ENCODE measurements at places on chromosomes 4 and X.
A peak's percentile ranks its signal among the peaks of the same experiment; 100 is the strongest.

GRCh38 chr4:19776929-19777328 lies 474.8 kb upstream of the SLIT2 start:
- no peak for DNase-seq

DNA sequence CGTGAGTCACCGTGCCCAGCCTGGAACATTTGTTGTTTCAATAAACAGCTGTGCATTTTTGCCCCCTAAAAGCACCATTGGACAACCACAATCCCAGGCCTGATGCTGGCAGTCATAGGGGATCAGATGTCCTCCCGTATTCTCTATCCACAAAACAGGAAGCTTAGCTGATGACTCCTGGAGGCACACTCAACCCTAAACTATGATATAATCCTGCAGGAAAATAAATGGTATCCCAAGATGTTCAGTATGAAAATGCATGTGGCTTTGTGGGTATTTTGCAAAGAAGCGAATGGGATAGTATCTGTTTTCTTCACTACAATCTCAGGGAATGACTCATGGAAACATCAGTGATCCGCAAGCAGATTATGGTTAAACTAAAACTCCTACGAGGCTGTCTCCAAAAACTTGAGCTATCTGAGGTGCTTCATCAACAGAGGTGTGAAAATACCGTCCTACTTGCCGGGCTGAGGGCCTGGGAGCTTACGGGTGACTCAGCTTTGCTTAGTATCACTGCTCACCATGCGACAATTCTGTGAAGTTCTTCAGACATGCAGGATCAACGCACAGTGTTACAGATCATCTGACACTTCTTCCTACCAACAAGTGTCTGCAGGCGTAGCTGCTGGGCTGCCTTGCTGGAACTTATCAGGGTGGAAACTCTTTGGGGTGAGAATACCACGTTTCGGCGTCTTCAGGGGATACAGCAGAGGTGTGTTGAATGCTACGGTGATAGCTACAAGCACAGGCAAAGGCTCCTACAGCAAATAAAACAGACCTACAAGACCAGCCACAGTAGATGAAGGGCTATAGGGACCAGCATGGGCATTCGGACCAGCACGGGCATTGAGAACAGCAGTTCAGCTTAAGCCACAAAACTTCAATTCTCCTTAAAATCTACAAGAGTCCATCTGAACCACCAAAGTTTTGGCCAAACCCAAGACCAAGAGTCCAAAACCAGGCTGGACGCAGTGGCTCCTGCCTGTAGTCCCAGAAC lies 148.5 kb downstream of the DHRSX start:
- DNase-seq = no peak

GRCh38 chr4:78426972-78427371 lies 124.6 kb upstream of the ANXA3 start:
- DNase-seq = no peak

DNA sequence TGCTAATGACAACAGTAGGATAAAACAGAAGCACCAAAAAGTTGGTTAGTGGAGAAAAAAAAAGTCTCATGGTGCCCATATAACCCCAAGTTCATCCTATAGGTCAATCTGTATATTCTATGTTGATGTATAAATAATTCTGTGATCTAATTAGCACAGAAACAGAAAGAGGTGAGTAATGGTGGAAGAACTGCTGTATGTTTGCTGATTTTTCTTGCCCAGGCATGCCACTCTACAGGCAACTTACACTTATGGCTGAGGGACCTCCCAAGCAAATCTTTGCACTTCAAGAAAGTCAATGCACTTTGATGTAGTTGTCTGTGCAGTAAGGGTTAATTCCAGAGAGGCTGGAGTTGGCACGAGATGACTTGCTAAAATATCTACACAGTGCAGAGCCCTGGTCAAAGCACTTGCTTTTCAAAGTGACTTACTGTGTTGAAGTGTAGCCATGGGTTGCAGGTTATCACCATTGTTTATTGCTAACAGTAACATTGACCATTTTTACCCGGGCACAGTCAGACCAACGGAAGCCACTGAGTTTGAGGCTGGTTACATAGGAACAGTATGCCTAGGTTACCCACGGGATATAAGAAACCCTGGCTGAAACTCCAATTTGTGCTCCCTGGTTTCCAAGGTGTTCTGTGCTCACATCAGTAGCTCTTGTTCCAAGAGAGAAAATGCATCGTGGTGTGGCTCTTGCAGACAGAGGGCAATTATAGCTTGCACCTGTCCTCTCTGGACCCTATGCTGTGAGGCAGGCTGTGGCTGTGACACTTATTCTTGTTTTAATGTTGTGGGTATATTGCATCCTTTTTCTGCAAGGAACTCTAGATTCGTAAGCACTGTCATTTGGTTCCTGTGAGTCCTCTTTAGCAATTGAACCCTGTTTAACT lies 141.3 kb upstream of the FTHL17 start:
- no peak for DNase-seq

- DNase-seq = no peak
These were observed 76.5 kb upstream of the TSPAN7 start for GRCh38 chrX:38484607-38485498.

DNA sequence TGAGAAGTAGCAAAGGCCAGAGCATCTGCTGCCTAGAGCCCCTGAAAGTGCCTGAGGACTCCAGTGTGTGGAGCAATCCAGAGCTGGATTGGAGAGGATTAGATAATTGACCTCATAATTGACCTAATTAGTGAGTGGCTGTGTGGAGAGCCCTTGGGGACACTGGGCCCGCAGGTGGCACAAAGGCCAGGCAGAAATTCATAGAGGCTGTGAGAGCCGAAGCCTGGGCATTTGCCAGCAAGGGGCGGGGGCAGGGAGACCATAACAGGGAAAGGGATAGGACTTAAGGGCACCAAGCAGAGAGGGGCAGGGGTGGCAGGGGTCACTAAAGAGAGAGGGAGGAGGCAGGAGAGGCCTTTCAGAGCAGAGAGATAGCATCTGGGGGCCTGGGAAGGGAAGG lies 45.3 kb downstream of the EFNB1 start:
- no peak for DNase-seq

GRCh38 chr4:139978692-139979091 lies 175.3 kb downstream of the MAML3 start:
- peak; percentile 76 for DNase-seq

GRCh38 chr4:139241784-139242151 lies 38.3 kb downstream of the MGARP start:
- DNase-seq = no peak

- no peak for DNase-seq
These were observed 340.8 kb upstream of the KLF3 start for GRCh38 chr4:38323141-38323641.

GRCh38 chr4:171785388-171785787 lies 27.8 kb upstream of the GALNTL6 start:
- DNase-seq = no peak

DNA sequence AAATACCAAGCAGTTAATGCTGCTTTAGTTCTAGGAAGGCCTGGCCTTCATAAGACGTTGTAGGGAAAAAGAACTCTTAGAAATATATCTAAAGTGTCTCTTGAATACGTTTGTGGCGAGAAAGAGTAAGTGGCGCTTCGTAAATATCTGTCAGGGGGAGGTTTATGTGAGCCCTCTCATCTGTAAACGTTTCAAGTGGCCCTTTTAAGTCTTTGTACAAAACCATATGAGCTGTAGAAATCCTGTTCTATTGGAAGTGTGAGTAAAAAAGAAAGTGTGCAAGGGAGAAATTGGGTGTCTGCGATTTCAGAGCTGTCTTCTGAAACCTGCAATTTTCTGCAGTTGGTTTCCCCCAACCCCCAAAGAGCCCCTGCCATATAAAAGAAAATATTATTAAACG lies 8.6 kb upstream of the INTU start:
- no peak for DNase-seq

Data from Karpas-422 (cell line).